ENCODE measurements at places on chromosomes 5 and 9.
A peak's percentile ranks its signal among the peaks of the same experiment; 100 is the strongest.

- DNase-seq: no peak
These were observed 117.1 kb upstream of the ZNF462 start for GRCh38 chr9:106745876-106746275.

GRCh38 chr5:128630121-128630520, 92.1 kb upstream of the FBN2 start:
- no peak for DNase-seq

DNA sequence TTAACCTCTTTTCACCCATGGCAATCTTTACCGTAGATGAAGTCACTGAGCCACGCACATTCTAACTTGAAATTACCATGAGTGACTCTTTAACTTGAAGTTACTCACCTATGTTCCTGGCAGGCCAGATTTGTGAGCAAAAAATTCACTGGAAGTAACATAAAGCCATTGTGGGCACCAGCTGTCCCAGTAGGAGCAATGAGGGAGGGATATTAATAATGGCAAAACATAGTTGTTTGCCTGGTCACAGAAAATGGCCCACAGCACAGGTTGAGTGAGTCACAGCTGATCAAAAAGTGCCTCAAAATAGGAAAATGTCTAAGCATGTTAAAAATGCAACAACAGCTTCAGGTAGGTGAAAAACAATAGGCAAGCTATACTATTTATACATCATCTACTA, 146.6 kb downstream of the EFNA5 start:
- DNase-seq: no peak

- no peak for DNase-seq
These were observed 44.2 kb downstream of the ITGA1 start for GRCh38 chr5:52831786-52832511.

DNA sequence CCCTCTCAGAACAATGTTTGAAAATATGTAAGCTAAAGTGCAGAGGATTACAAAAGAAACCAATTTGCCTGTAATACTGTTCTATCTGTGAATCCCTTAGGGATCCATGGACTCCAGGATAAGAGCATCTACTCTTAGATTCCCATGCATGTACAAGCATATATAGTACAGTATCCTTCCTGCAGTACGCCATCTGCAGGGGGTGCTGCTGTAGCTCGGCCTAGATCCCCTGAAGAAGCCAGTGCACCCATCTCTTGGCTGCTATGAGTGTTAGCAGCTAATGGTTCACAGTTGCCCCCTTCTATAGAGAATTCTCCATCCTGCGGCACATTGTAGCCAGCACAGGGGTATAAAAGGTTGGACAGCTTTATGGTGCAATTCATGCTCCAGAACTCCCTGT, 61.8 kb upstream of the SLC30A5 start:
- no peak for DNase-seq

DNA sequence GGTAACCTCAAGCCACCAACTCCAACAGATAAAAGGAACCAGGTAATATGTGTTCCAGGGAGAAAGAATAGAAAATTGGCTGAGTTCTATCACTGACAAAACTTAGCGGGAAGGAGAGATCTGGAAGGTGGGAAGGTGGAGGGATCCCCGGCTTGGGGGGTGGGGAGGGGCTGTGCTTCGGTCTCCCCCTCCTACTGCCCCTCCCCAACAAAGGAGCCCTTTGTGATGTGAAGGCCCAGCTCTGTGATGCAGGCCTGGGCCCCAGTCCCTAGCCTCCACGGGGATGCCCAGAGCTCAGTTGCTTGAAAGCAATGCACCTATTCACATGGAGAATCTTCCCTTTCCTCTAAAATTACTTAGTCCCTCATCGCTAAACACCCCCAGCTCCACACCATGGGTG, 4.4 kb upstream of the ZNF484 start:
- no peak for DNase-seq

- DNase-seq: no peak
These were observed 6.8 kb upstream of the AMACR start for GRCh38 chr5:34014626-34015025.

DNA sequence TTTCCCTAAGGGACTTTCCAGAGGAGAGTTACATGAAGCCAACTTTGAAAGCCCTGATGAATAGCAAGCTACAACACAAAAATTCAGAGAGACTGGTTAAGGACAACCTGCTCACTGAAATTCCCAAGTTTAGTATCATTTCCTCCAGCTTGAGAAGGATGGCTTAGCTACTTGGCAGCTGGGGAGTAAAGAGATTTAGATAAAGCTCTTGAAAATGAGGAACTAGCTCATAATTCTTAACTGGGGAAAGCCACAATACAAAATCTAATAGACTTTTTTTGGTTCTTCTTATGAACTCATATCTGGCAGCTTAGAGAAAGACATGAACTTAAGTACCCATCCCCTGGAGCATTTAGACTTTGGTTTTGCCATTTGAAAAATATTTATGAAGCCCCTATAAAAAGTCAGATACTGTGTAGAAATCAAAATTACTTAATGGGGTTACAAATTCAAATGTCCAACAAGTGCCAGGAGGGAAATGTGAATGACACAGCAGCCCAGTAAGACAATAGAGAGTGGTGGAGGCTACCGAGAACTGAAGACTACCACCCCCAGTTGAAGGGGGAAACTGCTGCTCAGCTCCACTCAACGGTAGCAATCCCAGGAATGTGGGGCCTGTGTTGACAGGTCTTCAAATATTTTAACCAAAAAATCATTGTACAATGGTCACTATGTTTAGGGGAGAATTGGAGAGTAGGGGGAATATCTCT, 79.4 kb upstream of the ADRB2 start:
- no peak for DNase-seq

- no peak for DNase-seq
These were observed 66.7 kb downstream of the PSD2 start for GRCh38 chr5:139862313-139862712.

DNA sequence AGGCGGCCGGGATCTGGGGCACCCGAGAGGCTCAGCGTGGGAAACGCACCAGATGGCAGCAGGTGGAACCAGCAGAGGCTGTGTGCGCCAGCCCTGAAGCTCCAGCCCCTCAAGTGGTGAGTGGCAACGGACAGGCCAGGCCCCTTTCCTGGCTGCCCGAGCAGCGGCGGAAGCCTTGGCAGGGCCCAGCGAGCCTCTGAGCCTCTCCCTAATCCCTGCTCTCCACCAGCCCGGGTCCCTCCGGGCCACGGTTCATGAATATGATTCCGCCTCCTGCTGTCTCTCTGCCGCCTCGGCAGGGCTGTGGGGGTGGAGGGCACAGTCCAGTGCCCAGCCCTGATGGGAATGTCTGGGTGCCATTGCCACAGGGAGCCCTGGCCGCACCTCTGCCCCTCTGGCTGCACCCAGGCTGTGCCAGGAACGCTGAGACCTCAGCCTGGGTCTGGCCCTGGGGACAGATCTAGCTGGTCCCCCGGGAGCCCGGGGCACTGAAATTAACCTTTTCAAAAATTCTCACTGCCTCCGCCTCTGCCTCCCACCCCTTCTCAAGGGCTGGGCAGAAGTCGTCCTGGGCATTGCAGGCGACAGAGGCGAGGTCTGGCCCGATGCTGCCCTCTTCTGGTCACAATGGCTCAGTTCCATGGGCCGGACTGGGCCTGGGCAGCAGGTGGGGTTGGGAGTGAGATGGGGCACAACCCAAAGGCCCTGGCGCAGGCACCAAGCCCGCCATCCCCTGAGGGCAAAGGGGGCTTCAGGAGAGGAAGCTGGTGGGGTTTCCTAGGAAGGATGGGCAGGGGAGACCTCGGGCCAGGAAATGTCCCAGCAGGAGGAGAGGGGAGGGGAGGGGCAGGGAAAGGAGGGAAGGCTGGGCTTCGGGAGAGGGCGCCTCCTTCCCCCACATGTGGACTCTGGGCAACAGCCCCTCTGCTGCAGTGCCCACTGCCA, 20.3 kb downstream of the CCDC187 start:
- peak; percentile 54 for DNase-seq

DNA sequence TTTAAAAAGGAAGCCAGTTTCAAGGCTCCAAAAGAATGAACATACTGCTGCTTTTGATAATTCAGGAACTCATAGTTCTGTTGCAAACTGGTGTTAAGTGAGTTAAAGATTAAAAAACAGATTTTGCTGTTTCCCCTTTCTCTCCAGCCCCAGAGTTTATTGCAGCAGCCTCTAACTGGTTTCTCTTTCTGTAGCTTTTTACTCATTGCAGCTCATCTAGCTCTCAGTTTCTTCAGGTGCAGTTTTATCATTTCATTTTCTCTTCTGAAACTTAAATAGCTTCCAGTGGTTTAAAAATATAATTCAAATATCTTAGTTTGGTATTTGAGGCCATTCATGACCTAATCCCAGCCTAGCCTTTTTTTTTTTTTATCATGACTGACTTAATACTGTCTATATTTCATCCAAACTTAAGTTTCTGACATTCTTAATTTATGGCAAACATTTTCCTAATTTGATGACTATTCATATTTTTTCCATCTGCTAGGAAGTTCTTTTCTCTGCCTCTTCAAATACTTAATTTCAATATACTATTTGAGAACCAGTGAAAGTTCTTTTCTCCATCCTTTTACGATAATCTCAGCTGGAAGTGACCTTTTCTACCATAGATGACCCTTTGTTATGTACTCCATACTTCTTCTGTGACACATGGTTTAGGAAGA, 252.7 kb upstream of the GRIA1 start:
- no peak for DNase-seq

DNA sequence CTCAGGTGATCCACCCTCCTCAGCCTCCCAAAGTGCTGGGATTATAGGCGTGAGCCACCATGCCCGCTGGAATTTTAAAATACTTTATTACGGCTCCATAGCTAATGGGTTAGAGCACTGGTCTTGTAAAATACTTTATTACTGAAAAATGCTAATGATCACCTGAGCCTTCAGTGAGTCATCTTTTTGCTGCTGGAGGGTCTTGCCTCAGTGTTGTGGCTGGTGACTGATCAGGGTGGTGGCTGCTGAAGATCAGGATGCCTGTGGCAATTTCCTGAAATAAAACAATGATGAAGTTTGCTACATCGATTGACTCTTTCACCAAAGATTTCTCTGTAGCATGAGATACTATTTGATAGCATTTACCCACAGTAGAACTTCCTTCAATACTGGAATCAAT, 26.0 kb upstream of the GNE start:
- DNase-seq: no peak

- DNase-seq: no peak
These were observed 59.5 kb downstream of the PAPPA start for GRCh38 chr9:116212986-116213692.

DNA sequence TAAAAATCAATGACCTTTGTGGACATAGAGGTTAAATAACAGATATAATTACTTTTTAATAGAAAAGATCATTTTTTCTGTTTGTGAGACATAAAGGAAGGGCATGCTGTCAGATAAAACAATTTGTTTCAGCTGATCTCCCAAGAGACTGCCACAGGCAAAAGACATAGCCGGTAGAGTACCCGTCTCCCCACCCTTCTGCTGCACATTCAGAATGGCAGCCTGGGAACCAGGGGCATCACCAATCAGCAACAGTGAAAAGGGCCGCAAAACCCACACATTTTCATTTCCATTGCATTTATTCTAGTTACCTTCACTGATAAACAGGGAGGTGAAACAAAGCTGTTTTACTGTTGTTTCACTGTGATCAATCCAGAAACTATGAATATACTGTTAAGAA, 357.7 kb downstream of the ARRDC3 start:
- no peak for DNase-seq

DNA sequence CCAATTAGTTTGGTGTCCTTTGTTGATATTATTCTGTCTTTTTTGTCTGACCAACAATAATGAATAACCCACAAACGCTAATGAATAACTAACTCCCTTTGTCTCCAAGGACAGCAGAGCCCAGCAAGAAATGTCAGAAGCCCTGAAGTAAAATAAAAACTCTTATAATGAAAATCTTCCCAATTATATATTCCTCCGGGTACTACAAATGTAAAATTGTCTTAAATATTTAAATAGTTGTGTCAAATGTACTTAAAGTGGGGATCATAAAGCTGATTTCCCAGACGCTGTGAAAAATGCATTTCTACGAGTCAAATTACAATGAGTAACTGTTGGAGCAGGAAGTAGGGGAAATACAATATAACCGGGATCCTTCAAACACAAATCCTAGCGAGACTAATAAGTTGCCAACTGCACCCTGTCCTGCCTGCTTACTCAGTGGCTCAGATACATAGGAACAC, 22.3 kb downstream of the GLIS3 start:
- no peak for DNase-seq

- DNase-seq: no peak
These were observed 285.7 kb upstream of the ADRA1B start for GRCh38 chr5:159630545-159630944.

- DNase-seq: no peak
These were observed 211.7 kb downstream of the COMMD10 start for GRCh38 chr5:116296335-116297072.

GRCh38 chr5:147930769-147931168, 24.4 kb upstream of the C5orf46 start:
- DNase-seq: no peak

- DNase-seq: no peak
These were observed 436 bp upstream of the EMB start for GRCh38 chr5:50441493-50441955.

GRCh38 chr5:76542887-76543690, 80.1 kb downstream of the F2RL2 start:
- DNase-seq: no peak

DNA sequence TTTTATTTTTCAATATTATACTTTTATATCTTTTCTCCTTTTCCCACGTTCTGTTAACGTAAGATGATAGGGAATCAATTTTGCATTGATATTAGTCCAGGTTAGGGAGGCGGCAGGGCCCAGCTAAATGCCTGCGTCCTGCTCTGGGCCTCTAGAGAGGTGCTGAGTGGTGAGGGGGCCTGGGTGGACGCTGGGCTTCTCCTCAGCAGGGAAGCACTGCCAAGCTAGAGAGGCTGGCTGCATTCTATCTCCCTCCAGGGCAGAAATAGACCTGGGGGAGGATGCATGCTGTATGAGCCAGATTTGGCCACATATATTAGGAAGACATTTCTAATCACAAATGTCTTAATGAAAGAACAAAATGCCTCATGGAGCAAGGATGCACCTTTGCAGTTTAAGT, 43.6 kb upstream of the NKX2-5 start:
- no peak for DNase-seq

DNA sequence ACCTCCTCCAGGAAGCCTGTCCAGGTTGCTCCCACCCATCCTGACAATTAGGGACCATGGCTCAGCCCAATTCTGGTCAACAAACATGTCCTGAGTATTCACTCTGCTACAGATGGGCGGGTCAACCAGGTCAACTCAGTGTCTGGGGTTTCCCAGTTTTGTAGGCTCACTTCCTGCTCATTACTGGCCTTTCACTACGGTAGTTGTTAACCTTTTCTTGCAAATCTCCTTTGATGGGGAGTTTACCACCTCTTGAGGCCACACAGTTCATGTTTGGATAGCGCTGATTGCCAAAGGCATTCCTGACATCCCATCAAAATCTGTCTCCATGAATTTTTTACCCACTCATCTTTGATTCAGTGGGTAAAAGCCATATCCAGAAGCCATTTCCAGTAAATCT, 13.8 kb downstream of the TMEM8B start:
- DNase-seq: no peak

DNA sequence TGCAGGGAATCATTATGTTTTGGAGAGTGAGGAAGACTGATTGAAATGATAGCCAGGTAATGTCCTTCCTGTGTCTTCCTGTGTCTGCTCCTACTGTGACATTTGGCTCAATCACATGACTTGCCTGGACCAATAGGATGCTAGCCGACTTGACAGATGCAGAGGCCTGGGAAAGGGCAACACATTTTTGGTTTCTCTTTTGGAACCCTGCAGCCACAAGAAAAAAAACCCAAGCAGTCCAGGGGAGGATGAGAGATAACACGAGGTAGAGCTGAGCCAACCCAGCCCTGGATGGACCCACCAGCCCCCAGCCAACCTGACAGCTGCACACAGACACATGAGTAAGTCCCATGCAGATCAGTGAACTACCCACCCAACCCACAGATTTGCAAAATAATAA, 256.1 kb upstream of the SMARCA2 start:
- DNase-seq: no peak

All from stimulated activated CD4-positive, alpha-beta T cell treated with anti-CD3 and anti-CD28 coated beads, Interleukin-1b, Interleukin-23, amount 100 ng/mL, for 1 hour (primary cell).